NT2/D1 (cell line): ENCODE measurements at places on chromosomes 1 and 21.

GRCh38 chr21:25564349-25564948 lies 42.8 kb downstream of the MRPL39 start:
- no peak for DNase-seq

DNA sequence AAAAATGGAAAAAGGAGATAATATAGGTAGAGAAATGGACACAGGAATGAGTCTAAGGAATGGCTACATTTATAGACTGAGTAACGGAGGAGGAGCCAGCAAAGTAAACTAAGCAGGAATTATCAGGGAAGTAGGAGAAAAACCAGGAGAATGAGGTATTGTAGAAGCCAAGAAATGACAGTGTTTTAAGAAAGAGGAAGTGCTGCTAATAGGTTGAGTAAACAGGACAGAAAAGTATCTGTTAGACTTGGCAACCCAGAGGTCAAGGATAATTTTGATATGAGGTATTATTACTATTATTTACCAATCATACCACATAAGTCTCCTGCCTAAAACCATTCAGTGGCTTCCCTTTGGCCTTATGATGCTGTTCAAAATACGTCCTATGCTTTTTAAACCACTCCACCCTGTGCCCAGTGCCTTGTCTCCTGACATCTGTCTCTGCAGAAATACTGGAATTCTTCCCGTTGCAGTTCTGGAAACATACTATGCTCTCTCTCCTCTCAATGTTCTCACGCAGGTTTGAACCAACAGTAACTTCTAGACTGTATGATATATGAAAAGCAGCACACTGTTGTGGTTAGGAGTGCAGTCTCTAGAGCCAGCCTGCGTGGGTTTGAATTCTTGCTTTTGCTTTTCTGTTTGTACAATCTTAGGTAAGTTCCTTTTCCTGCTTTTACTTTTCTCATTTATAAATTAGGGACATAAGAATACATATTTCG lies 24.6 kb upstream of the NEK7 start:
- DNase-seq = no peak

DNA sequence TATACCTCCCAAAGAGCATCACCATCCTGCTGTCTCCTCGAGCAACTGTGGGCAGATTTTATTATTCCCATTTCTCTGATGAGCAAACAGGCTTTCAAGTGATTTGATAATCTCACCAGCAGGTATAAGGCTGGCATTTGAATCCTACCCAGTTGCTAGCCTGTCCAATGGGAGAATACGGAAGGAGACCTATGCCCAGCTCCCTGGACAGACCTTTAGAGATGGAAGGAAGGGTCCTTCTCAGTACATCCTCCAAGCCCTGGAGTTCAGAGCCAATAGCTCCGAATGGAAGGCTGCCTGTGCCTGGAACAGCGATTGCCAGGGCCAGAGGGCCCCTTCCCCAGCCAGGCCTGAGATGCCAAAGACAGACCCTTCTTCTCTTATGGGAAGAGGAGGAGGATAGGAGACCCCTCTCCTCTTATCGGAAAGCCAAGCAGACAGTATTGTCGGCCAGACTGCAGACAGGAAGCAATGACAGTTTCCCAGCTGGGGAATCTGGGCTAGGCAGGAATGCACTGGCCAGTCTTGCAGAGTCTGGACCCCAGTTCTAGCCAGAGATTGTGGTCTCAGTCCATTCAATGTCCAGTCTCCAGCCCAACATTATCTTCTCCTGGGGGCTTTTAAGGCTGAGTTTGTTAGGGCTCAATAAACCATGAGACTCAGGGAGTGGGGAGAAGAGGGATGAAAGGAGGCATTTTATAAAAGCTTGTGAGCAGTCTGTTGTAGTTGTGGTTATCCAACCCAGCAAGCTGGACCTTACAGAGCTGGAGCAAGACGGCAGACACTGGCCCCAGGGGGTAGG lies 2.0 kb downstream of the IFFO2 start:
- DNase-seq = no peak

DNA sequence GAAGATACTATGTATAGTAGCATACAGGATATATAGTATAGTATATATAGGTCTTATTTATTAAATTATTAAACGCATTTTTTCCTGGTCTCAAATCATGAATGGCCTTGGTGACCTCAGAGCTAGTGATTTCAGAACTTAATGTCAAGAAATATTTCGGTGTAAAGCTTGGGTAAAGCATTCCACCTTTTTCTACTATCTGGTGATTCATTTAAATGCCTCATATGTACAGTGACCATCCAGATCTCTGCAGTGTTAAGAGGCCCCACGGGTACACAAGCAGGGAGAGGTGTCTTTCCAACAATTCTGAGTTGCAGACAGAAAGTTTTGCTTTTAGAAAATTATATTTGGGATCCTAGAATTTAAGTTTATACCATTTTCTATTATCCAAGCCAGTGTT lies 626.5 kb downstream of the PTPRC start:
- no peak for DNase-seq

DNA sequence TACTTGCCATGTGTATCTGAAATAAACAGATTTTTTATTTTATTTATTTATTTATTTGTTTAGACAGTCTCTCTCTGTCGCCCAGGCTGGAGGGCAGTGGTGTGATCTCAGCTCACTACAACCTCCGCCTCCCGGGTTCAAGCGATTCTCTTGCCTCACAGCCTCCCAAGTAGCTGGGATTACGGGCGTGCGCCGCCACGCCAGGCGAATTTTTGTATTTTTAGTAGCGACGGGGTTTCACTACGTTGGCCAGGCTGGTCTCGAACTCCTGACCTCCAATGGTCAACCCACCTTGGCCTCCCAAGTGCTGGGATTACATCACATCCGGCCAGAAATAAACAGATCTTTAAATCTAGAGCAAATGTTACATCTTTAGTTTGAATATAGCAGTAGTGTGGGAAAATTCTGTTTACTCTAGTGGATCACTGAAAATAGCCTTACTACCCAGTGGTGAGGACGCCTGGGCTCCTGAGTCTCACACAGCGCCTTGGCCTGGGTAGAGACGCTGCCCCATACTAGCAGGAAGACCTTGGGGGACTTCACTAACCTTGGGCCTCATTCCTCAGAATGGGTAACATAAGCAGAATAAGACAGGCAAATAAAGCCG lies 709 bp downstream of the GART start:
- no peak for DNase-seq

DNA sequence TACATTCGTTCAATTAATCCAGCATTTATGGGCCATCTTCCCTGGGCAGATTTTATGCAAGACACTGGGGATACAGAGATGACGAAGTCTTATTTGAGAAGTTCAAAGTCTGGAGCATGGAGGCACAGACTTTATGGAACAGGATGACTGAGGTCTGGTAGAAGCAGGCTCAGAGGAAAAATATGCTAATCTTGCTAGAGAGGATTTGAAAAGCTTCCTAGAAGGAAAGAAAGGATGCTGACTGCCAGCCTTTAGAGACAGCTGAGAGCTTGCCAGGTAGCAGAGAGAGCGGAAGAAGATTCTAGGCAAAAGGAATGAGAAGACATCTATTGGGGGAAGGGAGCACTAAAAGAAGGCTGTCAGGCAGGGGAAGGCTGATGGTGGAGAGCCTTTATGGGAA lies 75.5 kb upstream of the ATP5PO start:
- DNase-seq = no peak

DNA sequence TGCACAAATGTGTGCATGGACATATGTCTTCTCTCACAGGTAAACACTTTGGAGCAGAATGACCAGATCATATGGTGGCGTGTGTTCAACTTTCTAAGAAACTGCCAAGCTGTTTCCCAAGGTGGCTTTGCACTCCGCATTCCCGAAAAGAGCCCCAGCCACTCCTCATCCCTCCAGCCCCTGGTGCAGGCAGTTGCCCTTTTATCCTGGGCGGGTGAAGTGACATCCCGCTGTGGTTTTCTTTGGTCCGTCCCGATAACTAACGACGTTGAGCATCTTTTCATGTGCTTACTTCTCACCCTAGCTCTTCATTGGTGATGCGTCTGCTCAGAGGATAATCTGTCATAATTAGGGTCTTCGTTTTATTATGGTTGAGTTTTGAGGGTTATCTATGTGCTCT lies 612.5 kb downstream of the MATN1 start:
- DNase-seq = no peak
